Motor neuron (in vitro differentiated cells): ENCODE measurements at places on chromosomes 11 and 22. TPM values are rescaled to one million over a fixed set of nuclear protein-coding genes. Genes with fewer than 3 reads are reported as not detected.

DNA sequence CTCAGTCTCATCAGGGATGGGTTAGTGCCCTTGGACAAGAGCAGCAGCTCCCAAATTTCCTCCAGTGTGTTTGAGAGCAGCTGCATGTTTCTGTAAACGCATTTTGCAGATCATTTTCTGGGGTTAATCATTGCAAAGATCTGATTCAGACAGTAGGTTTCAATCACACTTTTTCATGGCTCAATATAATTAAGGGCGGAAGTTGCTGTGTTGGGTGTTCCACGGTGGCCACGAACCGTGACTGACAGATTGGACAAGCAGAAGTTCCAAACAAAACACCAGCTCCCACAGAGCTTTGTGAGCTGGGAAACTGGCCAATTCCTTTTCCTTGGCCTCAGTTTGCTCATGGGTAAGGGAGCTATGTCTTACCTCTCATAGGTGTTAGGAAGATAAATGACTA lies 8.4 kb upstream of the RASSF10 start:
- ATAC-seq: no peak

DNA sequence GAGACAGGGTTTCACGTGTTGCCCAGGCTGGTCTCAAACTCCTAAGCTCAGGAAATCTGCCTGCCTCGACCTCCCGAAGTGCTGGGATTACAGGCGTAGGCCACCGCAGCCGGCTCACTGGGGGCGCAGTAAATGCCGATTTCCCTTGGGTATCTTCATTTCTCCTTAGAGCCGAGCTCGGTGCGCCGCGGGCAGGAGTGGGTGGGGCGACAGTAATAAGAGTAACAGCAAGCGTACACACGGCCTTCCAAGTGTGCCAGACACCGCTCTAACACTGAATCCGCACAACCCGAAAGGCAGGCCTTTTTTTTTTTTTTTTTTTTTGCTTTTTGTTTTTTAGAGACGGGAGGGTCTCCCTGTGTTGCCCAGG lies 500 bp upstream of the ADSL start:
- ATAC-seq: peak; percentile 47

DNA sequence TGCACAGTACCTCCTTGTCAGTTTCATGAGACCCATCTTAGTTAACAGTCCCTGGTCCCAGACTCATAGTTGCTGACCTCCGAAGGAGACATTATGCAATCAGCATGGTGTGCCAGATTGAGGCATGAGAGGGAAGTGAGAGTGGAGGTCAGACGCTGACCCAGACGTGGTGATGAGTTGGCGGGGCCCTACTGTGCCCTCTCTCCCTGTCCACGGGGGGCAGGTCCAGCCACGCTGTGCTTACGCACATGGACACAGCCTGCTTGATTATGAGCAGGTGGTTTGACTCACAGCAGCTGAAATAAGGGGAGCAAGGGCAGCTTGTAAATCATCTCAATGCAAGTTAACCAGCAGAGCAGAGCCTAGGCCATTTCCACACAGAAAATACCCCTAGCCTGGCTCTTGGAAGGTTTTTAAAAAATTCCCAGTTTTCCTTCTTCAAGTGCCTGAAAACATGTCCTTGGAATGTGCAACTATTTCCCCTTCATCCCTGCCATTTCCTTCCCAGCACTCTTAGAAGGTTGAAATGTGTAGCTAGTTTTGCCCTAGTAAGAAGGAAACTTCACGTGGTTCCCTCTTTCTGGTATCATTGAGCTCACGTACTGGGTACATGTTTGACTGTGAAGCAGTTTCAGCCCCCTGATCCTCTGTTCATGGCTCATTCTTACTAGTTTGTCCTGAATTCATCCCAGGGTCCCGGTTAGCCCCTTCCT lies 122.6 kb upstream of the SORL1-AS1 start:
- peak; percentile 68 for ATAC-seq

DNA sequence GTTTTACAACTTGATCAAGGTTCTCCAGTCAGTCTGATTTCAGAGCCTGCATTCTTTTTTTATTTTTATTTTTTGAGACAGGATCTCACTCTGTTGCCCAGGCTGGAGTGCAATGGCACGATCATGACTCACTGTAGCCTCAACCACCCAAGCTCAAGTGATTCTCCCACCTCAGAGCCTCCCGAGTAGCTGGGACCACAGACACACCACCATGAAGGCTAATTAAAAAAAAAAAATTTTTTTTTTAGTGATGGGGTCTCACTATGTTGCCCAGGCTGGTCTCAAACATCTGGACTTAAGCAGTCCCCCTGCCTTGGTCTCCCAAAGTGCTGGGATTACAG lies 117.2 kb upstream of the NAV2 start:
- ATAC-seq: no peak

The C22orf23 gene
- total RNA-seq: 0.56 and 0.84 TPM in 2 replicates

- peak; percentile 48 for ATAC-seq
Measured at GRCh38 chr22:20080776-20081654, 974 bp downstream of the DGCR8 start.

DNA sequence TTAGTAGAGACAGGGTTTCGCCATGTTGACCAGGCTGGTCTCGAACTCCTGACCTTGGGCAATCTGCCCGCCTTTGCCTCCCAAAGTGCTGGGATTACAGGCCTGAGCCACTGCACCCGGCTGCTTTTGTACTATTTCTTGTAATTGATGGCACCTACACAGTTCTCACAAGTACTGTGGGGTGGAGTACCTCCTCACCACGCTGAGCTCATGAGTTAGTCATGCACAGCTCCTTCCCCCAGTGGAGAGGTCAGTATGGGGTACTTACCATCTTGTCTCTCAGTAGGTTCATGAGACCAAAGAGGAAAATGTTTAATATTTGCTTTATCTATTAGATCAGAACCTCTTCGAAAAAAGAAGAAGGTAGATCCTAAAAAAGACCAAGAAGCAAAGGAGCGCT lies 2.1 kb downstream of the MRPL40 start:
- ATAC-seq: no peak

The TNNT3 gene
- 0.86 and 3.6 TPM in 2 replicates for total RNA-seq

The GAB4 gene
- not detected in 2 replicates for total RNA-seq

- ATAC-seq: no peak
Measured at GRCh38 chr11:72190631-72191071, 1.3 kb upstream of the FOLR1 start.

- ATAC-seq: no peak
Measured at GRCh38 chr11:39990421-39990831, 1469.0 kb downstream of the LRRC4C start.

- ATAC-seq: peak; percentile 93
Measured at GRCh38 chr11:121634889-121635288, 182.1 kb upstream of the SORL1-AS1 start.

The MS4A8 gene
- not detected in 2 replicates for total RNA-seq

DNA sequence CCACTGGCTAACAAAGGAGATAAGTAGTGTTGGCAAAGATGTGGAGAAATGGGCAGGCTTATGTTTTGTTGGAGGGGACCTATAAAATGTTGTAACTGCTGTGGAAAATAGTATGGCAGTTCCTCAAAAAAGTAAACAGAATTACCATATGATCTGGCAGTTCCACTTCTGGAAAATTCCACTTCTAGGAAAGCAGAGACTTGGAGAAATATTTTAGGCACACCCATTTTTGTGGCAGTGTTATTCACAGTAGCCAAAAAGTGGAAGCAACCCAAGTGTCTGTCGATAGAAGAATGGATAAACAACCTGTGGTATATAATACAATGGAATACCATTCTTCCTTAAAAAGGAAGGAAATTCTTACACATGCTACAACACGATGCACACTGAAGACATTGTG lies 57.0 kb upstream of the ADORA2A start:
- no peak for ATAC-seq

GRCh38 chr11:63558459-63559157 lies 4.6 kb downstream of the PLAAT2 start:
- ATAC-seq: no peak

The P4HA3 gene
- 0.38 and 0.81 TPM in 2 replicates for total RNA-seq

DNA sequence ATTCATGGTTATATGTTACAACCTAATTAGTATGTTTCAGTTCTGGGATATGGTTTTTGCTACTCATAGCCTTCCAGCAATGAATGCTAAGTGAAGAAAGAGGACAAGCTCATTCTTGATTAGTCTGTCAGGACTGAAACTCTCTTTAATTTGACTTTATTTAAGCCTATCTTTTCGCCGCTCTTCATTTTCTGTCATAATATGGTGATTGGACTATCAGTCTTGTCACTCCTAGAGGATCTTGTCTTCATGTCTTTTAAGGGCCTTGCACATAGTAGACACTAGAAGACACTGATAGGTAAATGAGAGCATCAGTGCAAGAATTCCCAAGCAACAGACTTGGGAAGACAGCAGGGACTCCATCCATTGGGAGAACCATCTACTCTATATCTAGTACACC lies 18.9 kb upstream of the MTCH2 start:
- no peak for ATAC-seq

The MPST gene
- total RNA-seq: 17.8 and 22.4 TPM in 2 replicates

GRCh38 chr11:84819128-84819527 lies 808.0 kb downstream of the DLG2 start:
- ATAC-seq: no peak

The OR8D1 gene
- total RNA-seq: 0.05 and 0.18 TPM in 2 replicates

DNA sequence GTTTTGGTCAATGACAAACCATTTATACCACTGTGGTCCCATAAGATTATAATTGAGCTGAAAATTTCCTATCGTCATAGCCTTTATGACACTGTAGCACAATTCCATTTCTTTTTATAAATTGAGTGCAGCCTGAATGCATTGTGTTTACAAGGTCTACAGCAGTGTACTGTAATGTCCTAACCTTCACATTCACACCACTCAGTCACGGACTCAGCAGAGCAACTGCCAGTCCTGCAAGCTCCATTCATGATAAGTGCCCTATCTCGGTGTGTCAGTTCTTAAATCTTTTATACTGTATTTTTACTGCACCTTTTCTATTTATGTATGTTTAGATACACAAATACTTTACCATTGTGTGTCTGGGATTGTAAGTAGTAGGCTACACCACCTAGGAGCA lies 55.2 kb upstream of the SLC25A18 start:
- ATAC-seq: no peak

The FOLH1 gene
- 3.6 and 4.8 TPM in 2 replicates for total RNA-seq

- ATAC-seq: no peak
Measured at GRCh38 chr11:21912285-21912684, 280.6 kb upstream of the ANO5 start.

DNA sequence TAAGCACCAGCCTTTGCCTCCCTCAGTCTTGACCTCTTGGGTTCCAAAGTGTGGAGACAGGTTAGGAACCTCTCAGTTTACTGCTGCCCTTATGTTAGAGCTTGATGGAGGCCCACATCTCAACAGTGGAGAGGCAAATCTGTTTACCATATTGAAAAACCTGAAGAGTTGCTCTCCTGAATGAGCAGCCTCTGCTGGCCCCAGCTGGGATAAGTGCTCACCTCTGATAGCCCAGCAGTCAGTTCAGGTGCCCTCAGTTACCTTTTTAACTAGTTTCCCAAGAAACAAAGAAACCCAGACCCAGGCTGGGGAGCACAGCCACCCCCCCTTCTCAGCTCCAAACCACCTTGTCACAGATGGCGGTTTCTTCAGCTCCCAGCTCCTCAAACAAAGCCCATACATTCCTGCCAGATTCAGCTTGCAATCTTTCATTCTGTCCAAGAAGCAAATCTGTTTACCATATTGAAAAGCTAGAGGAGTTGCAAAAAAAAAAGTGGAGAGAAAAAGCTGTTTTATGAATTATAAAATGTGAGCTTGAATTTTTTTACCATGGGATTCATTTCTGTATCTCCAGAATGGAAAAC lies 57.2 kb downstream of the PPFIBP2 start:
- ATAC-seq: no peak

- no peak for ATAC-seq
Measured at GRCh38 chr11:73875380-73875779, 1.3 kb downstream of the COA4 start.

GRCh38 chr11:130486391-130486836 lies 38.0 kb downstream of the ADAMTS15 start:
- no peak for ATAC-seq

The CATSPERZ gene
- 1.2 and 2.0 TPM in 2 replicates for total RNA-seq

The OR52D1 gene
- total RNA-seq: 0.31 TPM in 1 of 2 replicates, not detected in the other

DNA sequence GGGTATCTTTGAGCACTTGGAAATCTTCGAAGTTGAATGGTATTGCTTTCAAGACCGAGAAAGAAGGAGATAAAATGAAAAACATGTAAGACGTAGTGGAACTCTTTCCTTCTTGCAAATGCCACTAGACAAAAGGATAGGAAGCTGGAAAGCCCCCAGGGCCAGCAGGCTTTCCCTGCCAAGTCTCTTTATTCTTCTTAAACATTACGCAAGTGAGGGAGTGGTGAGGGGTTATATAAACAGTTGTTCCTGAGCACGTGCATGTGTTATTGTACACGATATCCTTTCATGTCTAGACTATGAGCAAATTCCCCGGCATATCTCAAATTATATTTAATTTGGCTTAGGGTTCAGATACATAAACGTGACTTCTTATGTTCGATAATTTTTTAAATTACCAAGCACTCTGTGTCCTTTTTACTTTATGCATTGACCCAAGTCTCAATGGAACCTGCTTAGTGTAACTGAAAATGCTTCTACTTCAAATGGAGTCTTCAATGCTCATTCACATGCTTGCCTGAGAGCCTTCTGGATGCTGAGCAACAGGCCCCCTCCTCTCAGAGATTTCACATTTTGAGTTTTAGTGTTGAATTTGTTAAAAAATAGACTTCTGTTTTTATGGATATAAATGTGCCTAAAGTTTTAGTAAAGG lies 59.0 kb downstream of the PPP2R1B start:
- ATAC-seq: peak; percentile 76

The RASD2 gene
- 0.50 and 0.59 TPM in 2 replicates for total RNA-seq

- ATAC-seq: peak; percentile 83
Measured at GRCh38 chr11:3642071-3642951, 519 bp upstream of the ART5 start.

DNA sequence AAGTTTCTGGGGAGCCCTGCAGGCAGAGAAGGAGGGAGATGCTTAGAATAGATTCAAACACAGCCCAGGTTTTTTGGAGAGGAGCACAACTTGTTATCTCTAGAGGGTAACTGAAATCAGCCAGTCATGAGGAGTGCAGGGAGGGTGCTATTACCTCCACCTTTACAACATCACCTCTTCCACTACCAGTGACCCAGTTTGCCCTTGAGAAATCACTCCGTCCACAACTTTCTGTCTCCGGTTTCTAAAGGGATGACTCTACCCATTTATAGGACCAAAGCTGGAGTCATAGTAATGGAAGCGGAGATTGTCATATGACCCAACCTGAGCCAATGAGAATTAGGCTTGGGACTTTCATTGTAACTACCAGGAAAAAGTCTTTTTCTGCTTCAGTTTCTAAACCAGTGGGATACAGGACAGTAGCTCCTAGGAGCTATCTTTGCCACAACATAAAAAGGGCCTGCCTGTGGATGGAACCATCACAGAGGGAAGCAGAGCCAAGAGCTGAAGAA lies 131.2 kb upstream of the SERPIND1 start:
- ATAC-seq: no peak

DNA sequence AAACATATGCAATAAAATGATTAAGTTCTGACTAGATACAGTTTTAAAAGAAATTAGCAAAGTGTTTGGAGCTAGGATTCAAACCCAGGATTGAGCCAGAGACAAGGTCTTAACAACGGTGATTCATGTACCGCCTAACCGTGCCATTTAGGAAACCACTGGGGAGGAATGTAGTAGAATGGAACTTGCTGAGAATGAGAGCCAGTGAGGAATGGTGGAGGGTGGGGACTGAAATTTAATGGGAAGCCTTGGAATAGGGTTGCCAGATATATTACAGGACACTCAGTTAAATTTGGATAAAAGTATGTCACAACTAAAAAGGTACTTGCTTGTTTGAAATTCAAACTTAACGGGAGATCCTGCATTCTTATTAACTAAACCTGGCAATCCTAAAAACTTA lies 30.4 kb upstream of the TMEM86A start:
- ATAC-seq: no peak
